ENCODE measurements at places on chromosomes 5 and 9.

DNA sequence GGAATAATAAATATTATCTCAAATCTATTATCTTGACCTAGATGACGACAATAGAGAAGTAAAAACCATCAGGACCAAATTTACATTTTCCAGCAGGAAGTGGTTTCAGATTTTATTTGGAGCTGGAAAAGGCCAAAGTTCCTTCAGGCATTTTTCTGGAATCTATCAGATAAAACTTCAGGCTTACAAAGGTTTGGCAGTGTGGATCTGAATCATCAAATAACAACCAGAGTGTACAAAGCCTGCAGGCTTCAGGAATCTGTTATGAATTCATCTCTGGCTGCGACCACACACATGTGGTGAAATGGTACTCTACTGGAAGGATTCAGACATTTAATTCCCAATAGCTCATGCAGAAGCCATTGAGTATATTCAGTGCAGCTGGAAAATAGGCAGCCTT lies 726.4 kb upstream of the GRAMD2B start:
- peak; percentile 15 for DNase-seq

GRCh38 chr5:31362931-31363568 lies 168.8 kb downstream of the DROSHA start:
- no peak for DNase-seq

GRCh38 chr9:135665795-135666189 lies 2.7 kb downstream of the LCN9 start:
- DNase-seq = no peak

GRCh38 chr5:14457476-14457875 lies 124.1 kb upstream of the OTULINL start:
- DNase-seq = no peak

GRCh38 chr5:107639990-107640389 lies 30.7 kb downstream of the EFNA5 start:
- DNase-seq = no peak

DNA sequence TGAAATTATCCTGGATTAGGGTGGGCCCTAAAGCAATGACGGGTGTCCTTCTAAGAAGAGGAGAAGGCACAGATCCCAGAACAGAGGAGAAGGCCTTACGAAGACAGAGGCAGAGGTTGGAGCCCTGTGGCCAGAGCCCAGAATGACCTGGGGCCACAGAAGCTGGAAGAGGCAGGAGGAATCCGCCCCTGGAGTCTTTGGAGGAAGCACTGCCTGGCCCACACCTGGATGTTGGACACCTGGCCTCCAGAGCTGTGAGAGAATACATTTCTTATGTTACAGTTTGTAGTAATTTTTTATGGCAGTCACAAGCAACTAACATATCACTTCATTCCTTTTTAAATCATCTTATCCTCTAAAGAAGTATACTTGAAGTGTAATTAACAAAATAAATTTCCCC lies 8.5 kb downstream of the MRPL36 start:
- no peak for DNase-seq

GRCh38 chr9:93582115-93582514 lies 5.7 kb downstream of the PHF2 start:
- DNase-seq = peak; percentile 47

- no peak for DNase-seq
These were observed 255.6 kb upstream of the IZUMO3 start for GRCh38 chr9:24801344-24801743.

- no peak for DNase-seq
These were observed 58.0 kb downstream of the RCL1 start for GRCh38 chr9:4850603-4851310.

Data from HepG2 (cell line).